ENCODE measurements at places on chromosomes 5 and 9. TPM values are rescaled to one million over a fixed set of nuclear protein-coding genes. Genes with fewer than 3 reads are reported as not detected.

DNA sequence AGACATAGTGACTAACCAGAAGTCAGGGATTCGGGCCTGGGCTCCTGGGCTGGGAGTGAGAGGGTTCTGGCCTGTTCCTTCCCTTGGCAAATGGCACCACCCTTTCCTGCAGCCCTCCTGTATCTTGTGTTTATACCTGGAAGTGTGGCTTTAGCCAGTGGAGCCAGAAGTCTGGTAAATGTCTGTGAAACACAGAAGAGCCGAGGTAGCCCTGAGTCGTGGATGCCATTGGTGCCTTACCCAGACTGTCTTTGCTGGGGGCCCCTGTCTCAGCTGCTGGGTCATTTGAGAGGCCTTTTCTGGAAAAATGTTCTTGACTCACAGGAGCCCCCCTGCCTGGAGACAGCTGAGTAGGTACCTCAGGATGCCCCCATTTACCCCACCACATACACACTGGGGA is 95.7 kb upstream of the BASP1 start:
- DNase-seq, result no peak

The PCDHB4 gene
- 1.9 TPM for polyA plus RNA-seq

GRCh38 chr5:178227929-178228328 is 4.7 kb downstream of the PHYKPL start:
- no peak for DNase-seq

The TLX3 gene
- not detected for polyA plus RNA-seq

GRCh38 chr5:19058216-19058615 is 929.8 kb downstream of the CDH18 start:
- DNase-seq, result no peak

DNA sequence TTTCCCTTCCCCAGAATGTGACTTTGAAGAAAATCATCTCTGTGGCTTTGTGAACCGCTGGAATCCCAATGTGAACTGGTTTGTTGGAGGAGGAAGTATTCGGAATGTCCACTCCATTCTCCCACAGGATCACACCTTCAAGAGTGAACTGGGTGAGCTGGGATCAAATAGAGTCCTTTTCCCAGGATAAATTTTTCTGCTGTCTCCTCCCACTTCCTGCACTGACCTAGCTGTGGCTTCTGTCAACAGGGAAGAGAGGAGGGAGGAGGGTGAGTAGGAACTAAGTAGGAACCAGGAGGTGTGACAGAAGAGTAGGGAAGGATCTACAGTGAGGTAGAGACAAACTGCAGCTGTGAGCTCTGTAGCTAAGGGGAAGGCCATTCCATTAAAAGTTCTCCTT is 69.3 kb downstream of the MAMDC2 start:
- no peak for DNase-seq

- peak; percentile 31 for DNase-seq
These were observed 1.3 kb downstream of the NR4A3 start for GRCh38 chr9:99822806-99823591.

The NIPAL4 gene
- 0.68 TPM for polyA plus RNA-seq

DNA sequence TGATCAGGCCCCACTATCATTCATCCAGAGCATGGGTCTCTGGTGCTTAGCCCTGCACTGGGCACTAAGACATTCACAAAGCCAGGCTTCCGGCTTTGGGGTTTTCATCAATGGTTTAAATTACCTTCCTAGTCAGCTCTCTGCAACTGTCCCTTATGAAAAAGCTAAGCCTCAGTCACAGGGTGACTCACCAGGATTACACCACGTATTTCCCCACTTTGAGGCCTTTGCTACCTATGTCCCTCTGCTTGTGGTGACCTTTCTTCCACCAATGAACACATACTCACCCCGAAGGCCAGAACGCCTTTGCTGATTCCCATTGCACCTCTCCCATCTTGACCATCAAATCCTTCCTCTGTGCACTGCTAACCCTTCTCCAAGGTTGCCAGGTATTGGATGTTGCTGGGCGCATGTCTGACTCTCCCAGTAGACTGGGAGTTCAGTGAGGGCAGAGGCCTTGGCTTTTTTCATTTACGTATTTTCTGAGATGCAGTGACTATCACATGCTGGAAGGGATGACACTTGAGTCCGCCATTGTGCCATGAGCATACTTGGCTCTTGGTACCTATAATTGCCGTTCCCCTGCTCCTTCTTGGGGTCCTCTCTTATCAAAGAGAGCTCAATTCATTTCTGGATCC is 58.7 kb upstream of the TNFSF8 start:
- DNase-seq, result no peak

All from left renal cortex interstitium (tissue), 4 donors.